ENCODE measurements at places on chromosomes 3 and 15.
A peak's percentile ranks its signal among the peaks of the same experiment; 100 is the strongest.

DNA sequence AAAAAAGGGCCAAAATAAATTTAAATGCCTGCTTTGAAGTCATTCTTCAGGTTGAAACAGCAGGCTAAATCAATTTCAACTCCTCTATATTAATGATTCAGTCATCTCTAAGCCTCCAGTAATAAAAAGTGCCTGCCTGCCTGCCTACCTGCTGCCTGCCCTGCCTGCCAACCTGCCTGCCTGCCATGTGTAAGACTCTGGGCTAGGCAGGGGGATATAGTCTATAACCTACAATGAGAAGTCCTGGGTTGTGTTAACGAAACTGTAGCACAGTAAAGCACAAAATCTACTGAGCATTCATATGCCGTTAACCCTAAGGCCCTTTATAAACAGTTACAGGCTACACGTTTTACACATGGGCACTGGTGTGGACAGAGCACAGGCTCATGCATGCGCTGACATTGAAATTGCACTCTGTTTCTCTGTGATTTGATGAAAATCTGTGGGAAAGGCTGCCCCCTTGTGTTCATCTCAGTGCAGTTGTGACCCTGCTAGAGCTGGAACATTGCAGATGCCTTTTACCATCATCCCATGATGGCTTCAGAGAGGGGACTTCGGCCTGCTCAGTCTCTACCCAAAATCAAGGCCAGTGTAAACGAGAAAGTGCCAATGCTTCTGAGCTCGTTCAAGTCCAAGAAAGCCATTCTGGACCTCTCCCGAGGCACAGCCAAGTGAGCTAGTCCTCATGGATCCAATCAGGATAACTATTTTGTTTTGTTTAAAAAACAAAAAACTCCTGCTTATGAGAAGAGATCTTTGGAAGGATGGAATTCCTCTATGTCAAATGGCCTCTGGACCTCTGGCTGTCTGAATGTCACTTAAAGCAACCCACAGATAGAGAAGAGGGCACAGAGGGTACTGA lies 64.6 kb downstream of the EFL1 start:
- DNase-seq, result peak; percentile 86
- no peaks in the 10 kb centered on the region for H3K27me3 ChIP-seq
- H3K4me1 ChIP-seq, result no peaks in the 10 kb centered on the region
- no peaks in the 10 kb centered on the region for H3K36me3 ChIP-seq
- H3K27ac ChIP-seq, result no peak overlapping the region

DNA sequence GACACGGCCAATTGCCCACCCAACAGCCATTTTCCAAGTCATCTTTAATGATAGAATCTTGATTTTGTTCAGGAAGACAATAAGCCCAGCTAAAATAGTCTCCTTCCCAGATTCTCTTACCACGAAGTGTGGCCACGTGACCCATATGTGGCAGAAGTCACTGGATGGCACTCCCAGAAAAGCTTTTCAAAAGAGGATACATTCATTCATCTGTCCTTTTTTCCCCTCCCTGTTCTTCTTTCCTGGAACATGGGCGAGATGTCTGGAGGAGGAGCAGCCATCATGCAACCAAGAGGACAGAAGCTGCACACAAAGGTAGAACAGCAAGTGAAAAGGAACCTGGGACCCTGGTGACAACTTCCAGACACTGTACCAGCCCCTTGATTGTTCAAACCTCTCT lies 174.7 kb downstream of the UACA start:
- H3K4me3 ChIP-seq, result no peak overlapping the region
- H3K27ac ChIP-seq, result no peak overlapping the region
- H3K27me3 ChIP-seq, result no peaks in the 10 kb centered on the region

DNA sequence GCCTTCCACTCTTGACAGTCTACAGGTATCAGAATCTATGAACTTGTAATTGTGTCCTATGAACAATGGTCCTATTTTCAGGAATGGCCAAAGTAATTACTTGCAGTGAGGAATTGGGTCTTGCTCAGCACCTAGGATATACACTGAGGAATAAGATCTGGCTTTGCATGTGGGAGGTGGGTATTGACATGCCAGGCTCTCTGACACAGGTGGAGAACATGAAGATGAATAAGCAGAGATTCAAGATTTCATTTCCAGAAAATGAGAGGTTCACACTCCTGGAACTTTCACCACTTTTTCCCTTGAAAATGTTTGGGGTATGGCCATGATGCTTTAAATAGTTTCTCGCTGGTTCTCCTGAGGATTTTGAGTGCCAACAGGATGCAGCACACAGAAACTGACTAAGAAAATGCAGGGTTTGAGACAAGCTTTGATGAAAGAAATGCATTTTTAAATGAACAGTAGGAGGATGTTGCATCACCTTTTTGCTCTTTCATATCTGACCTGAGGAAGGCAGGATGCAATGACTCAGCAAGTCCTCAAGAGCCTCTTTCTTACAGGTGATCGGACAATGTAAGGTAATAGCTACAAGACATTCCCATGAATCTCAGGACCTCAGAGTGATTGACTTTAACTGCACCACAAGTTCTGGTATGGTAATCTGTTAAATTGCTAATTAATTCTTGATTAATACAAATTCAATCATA lies 3.7 kb downstream of the HRG start:
- H3K4me1 ChIP-seq, result no peaks in the 10 kb centered on the region
- no peaks in the 10 kb centered on the region for H3K36me3 ChIP-seq
- H3K4me3 ChIP-seq, result no peak overlapping the region
- H3K27me3 ChIP-seq, result no peaks in the 10 kb centered on the region
- no peak overlapping the region for H3K27ac ChIP-seq
- DNase-seq, result no peak

DNA sequence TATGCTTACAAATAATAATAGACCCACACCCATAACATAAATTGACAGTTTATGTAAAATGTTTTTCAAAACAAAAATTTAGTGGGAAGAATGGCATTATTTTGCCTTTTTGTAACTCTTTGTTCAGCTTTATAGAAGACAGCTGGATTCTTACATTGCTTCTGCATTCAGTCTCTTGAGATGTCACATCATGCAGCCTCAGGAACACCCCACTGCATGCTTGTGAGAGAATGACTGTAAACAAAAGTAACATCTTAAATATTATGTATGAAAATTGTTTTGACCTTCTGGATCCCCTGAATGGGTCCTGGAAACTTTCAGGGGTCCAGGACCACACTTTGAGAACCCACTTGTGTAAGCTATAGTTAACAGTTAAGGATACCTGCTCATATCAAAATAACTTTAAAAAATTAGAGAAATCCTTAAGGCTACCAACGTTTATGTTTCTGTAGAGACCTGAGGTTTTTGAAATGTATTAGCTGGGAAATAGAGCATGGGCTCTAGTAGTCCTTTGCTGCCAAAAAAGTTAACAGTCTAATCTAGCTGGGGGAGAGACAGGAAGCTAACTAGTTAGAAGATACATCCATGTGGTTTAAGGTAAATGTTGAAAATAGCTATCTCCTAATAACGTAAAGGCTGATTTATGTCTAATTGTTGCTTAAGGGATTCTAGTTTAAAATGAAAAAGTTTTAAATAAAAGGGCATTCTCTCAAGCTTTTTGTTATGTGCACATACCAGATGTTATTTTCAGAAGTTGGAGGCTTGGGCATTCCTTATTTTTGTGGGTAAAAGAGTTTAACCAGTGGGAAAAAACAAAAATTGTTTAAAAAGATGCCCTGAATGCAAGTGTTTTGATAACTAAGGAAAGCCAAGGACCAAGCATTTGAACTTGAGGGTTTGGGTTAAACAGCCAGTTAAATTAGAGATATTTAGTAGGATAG lies 3.8 kb downstream of the USP3 start:
- H3K4me1 ChIP-seq, result peaks cover 40% of the 10 kb centered on the region
- no peaks in the 10 kb centered on the region for H3K27me3 ChIP-seq
- DNase-seq, result no peak
- H3K36me3 ChIP-seq, result no peaks in the 10 kb centered on the region
- H3K4me3 ChIP-seq, result no peak overlapping the region

DNA sequence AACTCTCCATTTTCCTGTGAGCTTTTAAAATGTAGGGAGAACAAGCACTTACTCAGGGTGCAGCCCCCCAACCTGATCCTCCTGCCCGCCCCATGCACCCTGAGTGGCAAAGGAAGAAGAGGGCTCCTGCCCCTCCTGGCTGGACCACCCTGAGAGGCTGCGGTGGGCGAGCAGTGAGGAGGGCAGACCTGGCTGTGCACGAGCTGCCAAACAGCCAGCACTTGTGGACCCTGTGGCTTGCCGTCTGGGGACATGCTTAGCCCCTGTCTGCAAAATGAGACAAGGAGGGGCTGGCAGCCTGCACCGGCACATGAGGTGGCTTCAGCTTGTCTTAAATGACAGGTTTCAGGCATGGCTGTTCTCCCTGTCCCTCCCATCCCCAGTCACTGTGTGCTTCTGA lies 18.6 kb downstream of the ATP10A start:
- no peak overlapping the region for H3K4me3 ChIP-seq
- peaks cover 14% of the 10 kb centered on the region for H3K4me1 ChIP-seq
- DNase-seq, result no peak
- no peak overlapping the region for H3K27ac ChIP-seq
- H3K36me3 ChIP-seq, result no peaks in the 10 kb centered on the region

- no peak for DNase-seq
- no peaks in the 10 kb centered on the region for H3K4me1 ChIP-seq
- no peaks in the 10 kb centered on the region for H3K36me3 ChIP-seq
- H3K27ac ChIP-seq, result no peak overlapping the region
Measured at GRCh38 chr3:21117370-21117769, 633.6 kb downstream of the ZNF385D start.

DNA sequence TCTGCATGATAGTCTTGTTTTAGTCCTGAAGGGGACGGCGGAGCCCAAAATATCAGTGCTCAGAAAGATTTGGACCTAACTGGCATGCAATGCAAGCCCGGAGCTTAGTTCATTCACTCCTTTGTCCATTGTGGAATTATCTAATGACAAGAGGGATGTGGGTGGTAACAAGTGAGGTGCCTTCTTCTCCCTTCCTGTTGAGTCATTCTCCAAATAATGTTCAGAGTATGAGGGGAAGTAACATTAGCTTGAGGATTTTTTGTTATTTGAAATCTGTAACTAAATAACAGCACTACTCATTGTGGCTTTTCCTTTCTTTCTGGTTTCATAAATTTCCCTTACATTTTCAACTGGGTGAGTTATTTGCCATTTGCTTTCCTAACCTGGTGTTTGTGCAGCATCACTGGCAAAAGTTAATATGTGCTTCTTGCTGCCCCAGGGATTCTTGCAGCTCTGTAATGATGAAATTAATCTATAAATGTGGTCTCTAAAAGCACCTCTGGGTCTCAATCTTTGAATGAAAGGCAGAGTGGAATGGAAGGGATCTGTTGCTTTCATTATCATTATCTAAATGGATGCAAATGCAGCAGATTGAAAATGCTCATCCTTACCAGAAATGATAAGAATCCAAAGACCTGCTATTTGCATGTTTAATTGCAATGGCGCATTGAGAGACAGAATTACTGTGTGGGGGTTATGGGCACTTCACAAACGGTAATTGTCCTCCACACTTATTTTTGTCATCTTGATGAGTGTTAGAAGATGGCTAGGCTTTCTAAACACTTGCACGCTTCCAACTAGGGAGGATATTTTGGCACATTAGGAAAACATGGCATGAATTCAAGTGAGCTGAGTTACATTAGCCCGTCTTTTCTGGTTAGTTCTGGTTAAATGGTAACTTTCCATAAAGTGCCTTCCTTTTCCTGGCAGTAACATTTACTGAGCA lies 89.9 kb upstream of the MITF start:
- no peak overlapping the region for H3K27ac ChIP-seq
- H3K4me1 ChIP-seq, result no peaks in the 10 kb centered on the region
- no peak for DNase-seq
- no peak overlapping the region for H3K4me3 ChIP-seq
- H3K36me3 ChIP-seq, result no peaks in the 10 kb centered on the region

GRCh38 chr15:91465086-91465485 lies 365.0 kb downstream of the SV2B start:
- H3K4me3 ChIP-seq, result no peak overlapping the region
- no peak overlapping the region for H3K27ac ChIP-seq
- H3K4me1 ChIP-seq, result no peaks in the 10 kb centered on the region
